NCI-H1930 (cell line): ENCODE measurements at places on chromosomes 5 and 9.

GRCh38 chr5:171750311-171750788 is 35.3 kb upstream of the SMIM23 start:
- peak; percentile 1 for DNase-seq

GRCh38 chr5:116058346-116058936 is 26.2 kb downstream of the ARL14EPL start:
- DNase-seq = no peak

DNA sequence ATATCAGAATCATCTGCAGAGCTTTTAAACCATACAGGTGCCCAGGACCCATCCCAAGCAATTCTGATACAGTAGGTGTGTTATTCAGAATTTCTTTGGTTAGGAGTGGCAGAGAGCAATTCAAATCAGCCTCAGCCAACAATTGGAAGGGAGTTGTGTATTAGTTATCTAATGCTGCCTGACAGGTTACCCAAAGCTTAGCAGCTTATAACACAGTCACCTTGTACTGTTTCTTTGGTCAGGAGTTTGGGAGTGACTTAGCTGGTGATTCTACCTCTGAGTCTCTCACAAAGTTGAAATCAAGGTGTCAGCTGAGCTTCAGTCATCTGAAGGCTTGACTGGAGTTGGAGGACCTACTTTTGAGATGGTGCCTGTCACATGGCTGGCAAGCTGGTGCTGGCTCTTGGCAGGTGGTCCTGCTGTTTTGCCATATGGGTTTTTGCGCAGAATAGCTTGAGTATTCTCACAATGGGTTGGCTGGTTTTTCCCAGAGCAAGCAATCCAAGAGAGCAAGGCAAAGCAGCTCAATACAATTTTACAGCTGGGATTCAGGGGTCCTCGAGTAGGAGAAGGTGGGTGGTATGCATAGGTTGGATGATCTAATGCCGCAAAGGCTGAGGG is 18.7 kb upstream of the CARNMT1 start:
- no peak for DNase-seq

GRCh38 chr9:94895668-94896067 is 169.2 kb downstream of the AOPEP start:
- DNase-seq = no peak

GRCh38 chr9:123863164-123863855 is 66.6 kb downstream of the DENND1A start:
- no peak for DNase-seq

DNA sequence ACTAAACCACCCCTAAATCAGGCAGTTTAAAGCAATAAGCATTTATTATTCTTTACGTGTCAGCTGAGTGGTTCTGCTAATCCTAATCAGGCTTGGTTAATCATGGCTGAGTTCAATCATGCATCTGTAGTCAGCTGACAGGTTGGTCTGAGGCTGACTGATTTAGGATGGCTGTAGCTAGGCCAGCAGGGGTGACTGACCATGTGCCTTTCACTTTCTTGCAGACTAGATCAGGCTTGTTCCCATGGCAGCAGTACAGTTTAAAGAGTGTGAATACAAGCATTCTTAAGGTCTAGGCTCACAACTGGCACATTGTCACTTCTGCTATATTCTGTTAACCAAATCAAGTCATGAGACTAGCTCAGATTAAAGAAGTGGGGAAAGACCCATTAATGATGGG is 16.1 kb upstream of the MPDZ start:
- DNase-seq = no peak

DNA sequence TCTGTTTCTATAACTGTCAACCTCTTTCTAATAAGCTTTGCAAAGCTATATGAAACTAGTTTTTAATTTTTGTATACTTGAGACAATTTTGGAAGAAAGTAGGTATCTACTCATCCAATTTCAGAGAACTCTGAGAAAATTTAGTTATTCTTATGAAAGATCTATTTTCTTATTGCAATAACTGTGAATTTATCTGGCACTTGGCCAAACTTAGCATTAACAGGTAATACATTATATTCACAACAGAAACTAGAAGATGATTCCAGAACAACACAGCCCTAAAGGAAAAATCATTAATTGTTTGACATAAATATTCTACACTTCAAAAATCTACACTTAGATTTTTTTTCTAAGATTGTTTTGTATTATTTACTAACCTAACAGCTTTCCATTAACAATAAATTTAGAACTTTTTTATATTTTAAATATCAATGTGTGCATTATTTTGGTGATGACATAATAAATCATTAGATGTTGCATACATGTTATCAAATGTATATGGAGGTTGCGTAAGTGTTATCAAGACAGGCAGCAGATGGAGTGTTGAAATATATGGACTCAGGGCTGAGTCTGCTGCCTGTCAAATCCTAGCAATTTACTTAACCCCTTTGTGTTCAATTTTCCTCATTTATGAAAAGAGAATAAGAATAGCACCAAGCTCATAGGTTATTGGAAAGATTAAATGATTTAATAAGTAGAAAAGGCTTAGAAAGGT is 141.8 kb downstream of the MUSK start:
- no peak for DNase-seq

GRCh38 chr9:100485196-100485595 is 12.2 kb downstream of the TMEFF1 start:
- DNase-seq = no peak

- DNase-seq = no peak
Measured at GRCh38 chr5:38601133-38601862, 44.9 kb upstream of the LIFR start.

DNA sequence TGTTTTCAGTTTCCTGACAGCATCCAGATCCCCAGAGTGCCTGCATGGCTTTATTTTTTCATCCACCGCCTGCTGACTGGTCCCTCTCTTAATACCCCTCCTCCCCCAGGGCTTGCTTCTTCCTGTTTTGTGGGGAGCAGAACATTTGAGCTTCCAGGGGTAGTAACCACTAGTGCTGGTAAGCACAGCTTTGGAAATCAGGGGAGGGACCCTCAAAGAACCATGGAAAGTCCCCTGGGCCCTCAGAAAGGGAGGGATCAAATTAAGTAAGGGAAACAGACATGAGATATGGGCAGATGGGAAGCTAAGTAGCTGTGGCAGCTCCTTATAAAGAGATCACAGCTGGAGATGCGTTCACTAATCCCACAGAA is 26.8 kb downstream of the GRIA1 start:
- no peak for DNase-seq

DNA sequence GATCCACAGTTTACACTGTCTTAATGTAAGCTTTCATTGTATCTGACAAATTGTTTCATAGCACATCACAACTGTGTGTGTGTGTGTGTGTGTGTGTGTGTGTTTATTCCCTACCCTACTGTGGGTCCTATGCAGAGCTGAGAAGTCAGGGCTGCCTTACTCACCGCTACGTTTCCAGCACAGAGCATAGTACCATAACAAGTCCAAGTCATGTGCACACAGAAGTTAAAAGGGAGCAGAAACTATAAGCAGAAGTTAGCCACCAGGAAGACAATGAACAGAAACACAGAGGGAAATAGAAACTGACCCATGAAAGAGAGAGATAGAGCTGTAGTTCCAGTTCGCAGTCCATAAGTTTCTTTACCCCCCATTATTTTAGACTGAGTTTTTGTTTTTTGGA is 38.2 kb upstream of the DMXL1 start:
- no peak for DNase-seq

DNA sequence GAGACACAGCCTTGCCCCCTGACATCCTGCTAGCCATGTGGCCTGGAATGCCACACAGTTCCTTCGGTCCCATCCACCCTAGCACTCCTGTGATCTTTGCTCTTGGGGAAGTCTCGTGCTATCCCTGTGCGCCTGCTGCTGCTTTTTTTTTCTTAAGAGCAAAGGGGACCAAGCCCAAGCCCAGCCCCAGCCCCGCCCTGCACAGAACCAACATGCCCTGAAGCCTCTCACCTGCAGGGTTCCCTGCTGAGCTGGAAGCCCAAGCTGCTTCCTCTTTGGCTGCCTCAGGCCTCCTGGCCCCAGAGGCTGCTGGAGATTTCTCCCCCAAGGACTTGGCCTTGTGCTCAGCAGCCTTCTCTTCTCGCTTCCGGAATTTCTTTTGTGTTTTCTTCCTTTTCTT is 1.8 kb downstream of the SURF6 start:
- DNase-seq = no peak

DNA sequence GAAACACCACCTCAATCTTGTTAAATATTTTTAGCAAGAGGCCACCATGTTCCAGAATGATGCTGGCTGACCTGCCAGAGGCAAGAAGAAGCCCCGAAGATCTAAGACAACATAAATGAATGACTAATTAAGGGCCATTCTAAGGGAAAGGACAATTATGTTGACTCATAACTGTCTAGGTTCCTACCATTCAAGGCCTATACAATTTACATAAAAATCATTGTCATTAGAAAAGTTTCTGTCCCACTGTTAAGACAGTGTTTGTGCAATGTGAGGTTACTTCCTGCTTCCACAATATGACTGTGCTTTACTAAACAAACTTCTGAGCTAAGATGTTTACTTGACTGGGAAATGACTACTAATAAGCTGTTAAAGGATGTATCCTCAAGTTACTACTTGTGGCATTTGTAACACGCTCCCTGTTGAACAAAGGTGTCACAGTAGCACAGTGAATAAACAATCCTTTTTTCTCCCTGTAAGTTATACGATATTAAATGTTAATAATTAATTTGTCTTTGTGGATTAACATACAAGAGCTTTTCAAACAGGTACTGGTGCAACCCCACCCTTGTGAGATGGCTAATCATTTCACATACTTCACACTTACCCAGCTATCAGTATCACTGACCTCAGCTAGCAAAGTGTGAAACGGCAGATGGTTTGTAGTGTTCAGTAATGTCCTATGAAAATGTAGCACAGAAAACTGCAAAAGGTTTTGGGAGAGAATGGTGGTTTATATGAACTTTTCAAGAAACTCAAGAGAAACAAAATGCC is 195.8 kb downstream of the EFNA5 start:
- no peak for DNase-seq

- DNase-seq = peak; percentile 14
Measured at GRCh38 chr9:136339173-136339957, 12.0 kb downstream of the GPSM1 start.

DNA sequence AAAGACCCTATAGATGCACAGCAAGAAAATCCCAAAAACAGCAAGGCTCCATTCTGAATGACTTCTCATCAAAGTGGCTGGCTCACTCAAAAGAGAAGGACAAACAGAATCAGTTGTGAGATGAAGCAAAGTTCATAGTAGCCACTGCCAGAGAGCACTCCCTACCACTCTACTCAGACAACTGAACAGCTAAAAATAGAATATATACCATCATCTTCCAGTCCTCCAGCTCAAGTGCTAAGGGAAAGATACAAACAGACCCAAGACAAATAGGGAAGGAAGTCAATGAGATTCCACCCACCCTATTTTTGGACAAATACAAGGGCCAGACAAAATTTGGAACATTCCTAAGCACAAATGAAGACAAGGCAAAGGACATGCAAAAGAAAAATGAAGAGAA is 20.6 kb downstream of the GNAQ start:
- DNase-seq = no peak

DNA sequence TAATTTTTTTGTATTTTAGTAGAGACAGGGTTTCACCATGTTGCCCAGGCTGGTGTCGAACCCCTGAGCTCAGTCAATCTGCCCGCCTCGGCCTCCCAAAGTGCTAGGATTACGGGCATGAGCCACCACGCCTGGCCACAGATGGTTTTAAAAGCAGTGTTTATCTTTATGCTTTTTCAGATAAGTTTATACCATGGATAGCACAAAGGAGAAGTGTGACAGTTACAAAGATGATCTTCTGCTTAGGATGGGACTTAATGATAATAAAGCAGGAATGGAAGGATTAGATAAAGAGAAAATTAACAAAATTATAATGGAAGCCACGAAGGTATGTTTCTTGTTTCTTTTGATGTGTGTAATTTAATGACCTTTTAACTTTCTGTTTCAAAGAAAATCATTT is 35.1 kb downstream of the POLK start:
- DNase-seq = no peak

- no peak for DNase-seq
Measured at GRCh38 chr5:107820429-107820828, 149.7 kb upstream of the EFNA5 start.

DNA sequence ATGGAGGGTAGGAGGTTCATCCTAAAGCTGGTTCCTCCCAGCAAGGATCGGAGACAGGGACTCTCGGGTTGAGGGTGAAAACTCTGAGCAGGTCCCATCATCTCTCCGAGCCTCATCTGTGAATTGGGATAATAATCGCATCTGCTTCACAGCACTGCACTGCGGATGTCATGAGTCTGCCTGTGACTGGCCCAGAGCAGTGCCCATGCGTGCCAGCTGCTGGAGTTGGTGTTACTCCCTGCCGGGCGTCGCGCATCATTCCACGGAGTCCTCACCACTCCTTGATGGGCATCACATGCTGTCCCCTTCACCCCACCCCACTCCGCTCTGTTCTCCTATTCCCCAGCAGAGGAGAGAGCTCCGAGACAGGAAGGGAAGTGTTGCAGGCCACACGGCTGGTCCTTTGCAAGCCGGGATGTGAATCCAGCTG is 35.1 kb upstream of the ORM1 start:
- DNase-seq = no peak

GRCh38 chr5:159440235-159440634 is 109.9 kb upstream of the IL12B start:
- no peak for DNase-seq

DNA sequence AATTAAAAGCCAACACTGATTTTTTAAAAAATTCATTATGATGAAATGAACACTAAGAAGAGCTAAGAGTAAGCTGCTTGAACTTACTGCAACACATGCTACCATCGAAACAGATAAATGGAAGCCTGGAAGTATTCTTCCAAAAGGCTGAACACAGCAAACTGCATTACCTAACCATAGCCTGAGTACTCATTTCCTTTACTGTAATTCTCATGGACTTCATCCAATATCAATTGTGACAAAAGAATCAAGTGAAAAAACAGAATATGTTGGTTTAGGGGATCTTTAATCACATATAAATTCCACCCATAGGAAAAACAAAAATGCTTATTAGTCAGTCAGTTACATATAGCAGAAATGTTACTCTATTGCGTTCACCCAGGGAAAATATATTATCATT is 68.5 kb downstream of the DROSHA start:
- DNase-seq = no peak

GRCh38 chr5:73388306-73388684 is 60.3 kb downstream of the FOXD1 start:
- no peak for DNase-seq
